NCI-H146 (cell line): ENCODE measurements at places on chromosomes 1 and 21.

DNA sequence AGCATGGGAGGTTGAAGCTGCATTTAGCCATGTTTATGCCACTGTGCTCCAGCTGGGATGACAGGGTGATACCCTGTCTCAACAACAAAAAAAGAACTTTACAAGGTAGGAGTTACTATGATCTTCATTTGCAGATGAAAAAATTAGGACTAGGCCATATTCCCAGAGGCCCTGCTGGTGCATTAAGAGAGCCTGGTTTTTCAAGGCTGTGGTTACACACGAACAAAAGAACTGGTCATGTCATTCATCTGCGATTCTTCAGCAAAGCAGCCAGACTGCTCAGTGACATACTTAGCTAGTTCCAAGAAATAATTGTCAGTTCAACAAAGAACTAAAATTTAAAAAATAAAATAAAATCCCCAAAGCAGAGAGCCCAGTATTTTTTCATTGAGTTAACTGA, 66.1 kb upstream of the SLC22A15 start:
- DNase-seq = no peak

DNA sequence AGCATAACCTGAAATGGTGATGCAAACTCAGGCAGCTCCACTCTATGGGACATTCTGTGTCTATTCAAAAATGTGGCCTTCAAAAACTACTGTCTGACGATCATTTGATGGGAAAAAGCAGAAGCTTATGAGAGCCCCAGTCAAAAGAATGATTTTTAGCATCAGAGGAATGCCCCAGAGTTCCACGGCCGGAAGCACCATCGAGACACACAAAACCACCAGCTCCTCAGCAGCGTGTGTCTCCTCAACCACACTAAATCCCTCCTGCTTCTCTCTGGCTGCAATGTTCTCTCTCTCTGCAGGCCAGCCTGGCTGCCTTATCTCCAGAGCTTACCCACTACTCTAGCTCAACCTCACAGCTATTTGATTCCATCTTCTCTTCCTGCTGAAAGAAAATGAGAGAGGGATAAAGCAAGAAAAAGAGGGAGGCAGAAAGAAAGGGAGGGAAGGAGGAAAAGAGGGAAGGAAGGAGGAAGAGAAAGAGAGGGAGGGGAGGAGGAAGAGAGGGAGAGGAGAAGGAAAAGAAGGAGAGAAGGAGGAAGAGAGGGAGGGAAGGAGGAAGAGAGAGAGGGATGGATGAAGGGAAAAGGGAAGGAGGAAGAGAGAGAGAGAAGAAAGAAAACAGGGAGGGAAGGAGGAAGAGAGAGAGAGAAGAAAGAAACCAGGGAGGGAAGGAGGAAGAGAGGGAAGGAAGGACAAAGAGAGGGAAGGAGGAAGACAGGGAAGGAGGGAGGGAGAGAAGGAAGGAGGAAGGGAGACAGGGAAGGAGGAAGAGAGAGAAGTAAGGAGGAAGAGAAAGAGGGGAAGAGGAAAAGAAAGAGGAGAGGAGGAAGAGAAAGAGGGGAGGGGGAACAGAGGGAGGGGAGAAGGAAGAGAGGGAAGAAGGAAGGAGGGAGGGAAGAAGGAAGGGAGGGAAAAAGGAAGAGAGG, 33.5 kb upstream of the LAPTM5 start:
- no peak for DNase-seq

DNA sequence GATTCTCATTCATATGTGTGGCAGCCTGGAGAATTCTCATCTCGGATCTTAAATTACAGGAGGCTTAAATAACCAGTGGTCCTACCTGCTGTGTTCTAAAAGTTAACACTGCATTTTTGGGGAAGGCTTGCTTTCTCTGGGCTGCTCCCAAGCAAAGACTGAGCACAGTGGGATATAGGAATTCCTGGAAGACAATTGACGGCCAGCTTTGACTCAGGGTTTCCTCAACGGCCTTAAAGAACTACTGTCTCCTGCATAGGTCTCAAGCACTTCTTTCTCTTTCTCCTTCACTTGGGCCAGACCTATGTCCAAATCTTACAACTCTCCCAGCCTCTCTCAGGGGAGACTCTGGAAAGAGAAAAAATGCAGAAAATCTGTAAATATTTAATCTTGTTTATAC, 1.0 kb upstream of the KRTAP13-3 start:
- no peak for DNase-seq

DNA sequence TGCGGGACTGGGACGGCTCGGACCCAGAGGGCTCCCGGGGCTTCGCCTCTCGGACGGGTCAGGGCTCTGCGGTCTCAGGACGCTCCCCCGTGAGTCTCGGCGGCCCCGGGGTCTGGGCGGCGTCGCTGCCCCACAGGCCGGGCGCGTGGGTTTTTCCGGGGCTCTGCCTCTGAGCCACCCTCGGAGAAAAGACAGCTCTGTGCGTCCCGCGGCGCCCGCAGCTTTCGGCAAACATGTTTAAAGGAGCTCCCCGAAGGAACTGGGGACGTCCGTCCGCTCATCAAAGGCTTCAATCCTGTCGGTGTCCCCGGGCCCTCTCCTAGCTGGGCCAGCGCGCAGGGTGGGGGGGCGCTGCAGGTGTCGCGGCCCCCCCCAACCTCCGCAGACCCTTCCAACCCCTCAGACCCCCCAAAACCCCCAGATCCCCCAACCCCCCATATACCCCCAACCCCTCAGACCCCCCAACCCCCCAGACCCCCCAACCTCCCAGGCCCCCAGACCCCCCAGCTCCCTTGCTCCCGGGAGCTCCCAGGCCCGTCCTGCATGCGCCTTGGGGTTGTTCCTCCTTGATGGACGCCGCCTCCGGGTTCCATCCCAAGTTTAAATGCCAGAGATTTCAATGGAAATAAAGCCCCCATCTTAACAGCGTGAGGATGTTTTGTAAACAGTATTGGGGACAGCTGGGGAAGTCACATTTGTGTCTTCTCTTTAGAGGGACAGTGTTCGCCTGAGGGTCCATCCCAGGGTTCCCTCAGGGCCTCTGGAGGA, 996 bp upstream of the C1orf159 start:
- DNase-seq = no peak

GRCh38 chr1:44047131-44047530, 15.9 kb upstream of the SLC6A9 start:
- no peak for DNase-seq

GRCh38 chr1:93702111-93702827, 20.6 kb upstream of the BCAR3 start:
- no peak for DNase-seq

GRCh38 chr1:192266645-192267044, 50.1 kb upstream of the RGS21 start:
- no peak for DNase-seq

DNA sequence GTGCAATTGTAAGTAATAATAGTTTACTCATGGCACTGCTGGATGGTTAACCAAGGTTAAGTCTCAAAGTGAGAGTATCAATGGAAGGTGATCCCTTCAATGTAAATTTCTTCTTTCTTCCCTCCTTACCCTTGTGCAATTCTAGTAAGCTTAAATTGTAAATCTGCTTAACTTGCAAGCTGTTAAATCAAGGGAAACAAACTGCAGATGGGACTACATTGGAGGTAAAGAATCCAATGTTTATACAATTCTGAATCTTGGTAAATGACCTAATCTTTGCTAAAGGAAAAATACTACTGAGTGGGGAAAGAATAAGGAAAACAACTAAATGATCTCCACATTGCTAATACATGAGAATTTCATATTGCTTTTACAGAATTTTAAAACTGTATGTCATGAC, 6.7 kb upstream of the CD55 start:
- no peak for DNase-seq

GRCh38 chr1:46064708-46065107, 67.7 kb downstream of the PIK3R3 start:
- DNase-seq = no peak

GRCh38 chr1:211973541-211973940, 61.8 kb downstream of the INTS7 start:
- DNase-seq = no peak

DNA sequence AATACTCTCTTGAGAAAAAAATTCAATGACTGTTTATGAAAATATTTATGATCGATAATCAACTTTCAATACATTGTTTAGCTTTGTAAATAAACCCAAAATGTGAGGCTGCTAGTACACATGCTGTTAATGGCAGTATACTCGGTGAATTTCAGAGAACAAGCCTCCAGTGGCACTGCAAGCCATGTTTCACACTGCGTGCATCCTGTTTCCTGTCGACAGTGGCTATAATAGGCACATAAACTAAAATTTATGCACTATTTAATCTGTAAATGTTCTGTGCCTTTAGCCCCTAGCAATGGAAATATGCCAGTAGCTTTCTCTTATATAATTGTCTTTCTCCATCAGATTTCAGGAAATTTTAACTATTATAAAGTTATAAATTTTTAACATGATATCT, 26.3 kb upstream of the RGS18 start:
- no peak for DNase-seq

- DNase-seq = no peak
Observed at GRCh38 chr1:225737161-225737560, 40.5 kb upstream of the SRP9 start.

- no peak for DNase-seq
Observed at GRCh38 chr1:59271561-59272260, 25.2 kb upstream of the FGGY start.

DNA sequence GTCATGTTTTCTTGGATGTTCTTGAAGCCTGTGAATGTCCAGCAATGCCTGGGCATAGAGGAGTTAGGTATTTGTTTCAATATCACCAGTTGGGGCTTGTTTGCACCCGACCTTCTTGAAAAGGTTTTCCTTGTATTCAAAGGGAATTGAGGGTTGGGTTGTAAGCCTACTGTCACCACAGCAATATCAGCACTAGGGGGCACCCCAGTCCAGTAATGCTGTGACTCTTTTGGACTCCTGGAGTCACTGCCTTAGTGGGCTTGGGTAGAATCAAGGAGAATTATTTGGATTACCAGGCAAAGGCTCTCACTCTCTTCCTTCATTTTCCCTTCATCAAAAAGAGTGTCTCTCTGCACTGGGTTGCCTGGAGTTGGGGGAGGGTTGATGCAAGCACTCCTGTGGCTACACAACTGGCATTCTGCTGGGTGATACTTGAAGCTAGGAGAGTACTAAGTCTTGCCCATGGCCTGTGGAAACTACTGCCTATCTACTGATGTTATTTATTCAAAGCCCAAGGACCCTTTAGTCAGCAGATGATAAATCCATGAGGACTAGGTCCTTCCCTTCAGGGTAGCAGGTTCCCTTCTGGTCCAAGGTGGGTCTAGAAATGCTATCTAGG, 34.5 kb downstream of the OR10R2 start:
- DNase-seq = no peak

DNA sequence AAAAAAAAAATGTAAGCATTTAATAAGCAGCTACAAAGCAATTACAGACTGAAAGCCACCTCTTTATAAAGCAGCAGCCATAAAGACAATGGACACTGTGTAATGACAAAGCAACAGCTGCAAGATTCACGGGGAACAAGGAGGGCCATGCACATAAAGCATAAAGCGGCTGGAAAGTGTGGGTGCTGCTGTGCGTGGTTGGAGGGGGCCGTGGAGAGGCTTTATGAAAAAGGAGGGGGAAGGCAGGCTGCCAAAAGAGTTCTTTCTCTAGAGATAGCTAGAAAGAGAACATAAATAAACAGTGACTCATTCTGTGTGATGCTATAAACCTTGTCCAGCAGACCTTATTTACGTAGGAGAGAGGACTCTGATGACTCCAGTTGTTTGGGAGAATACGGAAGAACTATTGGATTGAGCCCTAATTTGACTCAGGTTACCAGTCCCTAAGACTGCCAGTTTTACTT, 49.3 kb downstream of the ADAMTS1 start:
- no peak for DNase-seq

DNA sequence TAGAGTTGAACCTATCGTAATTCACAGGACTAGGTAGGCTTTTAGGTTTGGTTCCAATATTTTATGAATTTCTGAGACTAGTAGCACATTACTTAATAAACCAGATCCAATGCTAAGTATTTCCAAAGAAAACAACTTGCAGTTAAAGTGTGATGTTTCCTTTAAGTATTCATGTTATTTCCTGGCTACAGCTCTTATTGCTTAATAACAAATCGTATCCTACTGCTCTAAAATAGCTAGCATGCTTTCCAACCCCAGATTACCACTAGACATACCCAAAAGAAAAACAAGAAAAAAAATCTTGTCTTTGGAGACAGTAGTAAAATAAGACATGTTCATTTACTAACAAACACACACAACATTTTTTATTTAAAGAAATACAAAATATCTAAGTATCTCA, 898 bp downstream of the KRTAP27-1 start:
- DNase-seq = no peak

- no peak for DNase-seq
Observed at GRCh38 chr21:39454949-39455668, 3.3 kb downstream of the SH3BGR start.

DNA sequence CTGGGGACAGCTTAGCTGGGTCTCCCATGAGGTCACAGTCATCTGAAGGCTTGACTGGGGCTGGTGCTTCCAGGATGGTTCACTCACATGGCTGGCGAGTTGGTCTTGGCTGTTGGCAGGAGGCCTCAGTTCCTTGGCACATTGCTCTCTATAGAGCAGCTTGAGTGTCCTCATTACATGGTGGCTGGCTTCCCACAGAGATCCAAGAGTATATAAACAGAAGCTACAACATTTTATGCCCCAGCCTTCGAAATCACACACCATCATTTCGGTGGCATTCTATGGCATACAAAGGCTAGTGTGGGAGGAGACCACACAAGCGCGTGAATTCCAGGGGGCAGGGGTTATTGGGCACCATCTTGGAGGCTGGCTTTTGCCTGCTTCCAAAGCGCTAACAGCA, 63.0 kb downstream of the ALPL start:
- DNase-seq = no peak

- no peak for DNase-seq
Observed at GRCh38 chr1:14578156-14578555, 20.3 kb upstream of the KAZN start.

GRCh38 chr1:183685112-183685713, 32.1 kb upstream of the APOBEC4 start:
- DNase-seq = peak; percentile 53

DNA sequence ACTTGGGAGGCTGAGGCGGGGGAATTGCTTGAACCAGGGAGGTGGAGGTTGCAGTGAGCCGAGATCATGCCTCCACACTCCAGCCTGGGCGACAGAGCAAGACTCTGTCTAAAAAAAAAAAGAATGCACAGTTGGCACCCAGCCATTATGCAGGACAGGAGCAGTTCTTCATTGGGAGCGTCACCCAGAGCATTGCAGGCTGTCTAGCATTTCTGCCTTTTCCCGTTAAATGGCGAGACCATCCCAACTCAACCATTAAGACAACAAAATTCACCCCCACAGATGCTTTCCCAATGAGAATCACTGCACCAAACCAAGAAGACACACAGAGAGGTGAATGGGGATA, 105.8 kb downstream of the EDEM3 start:
- DNase-seq = no peak

DNA sequence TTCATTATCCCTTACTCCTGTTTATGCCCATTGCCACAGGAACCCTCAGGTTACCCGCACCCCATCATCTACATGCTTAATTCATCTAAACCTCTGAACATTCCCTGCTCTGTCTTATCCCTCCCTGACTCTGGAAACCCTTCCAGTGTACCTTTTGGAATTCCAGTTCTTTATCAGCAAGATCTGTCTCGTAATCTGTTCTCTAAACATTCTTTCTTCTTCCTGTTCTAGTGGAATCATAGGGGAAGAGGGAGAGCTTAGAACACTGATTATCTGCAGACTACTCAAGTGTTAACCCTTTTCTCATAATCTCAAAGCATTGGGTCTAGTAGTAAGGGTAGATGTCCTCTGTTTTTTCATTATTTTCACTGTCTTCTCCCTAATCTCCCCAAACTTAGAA, 159.8 kb downstream of the PIK3R3 start:
- DNase-seq = no peak
